ENCODE measurements at places on chromosomes 2 and 18. TPM values are rescaled to one million over a fixed set of nuclear protein-coding genes. Genes with fewer than 3 reads are reported as not detected.

TUBA4B gene
- not detected for total RNA-seq

CCDC148 gene
- total RNA-seq, result 3.4 TPM

- no peak for DNase-seq
These were observed 341.7 kb downstream of the PIK3C3 start for GRCh38 chr18:42296723-42297122.

GRCh38 chr2:85481818-85482777, 56.9 kb upstream of the MAT2A start:
- DNase-seq, result no peak

All from ureter (tissue), 1 donor.